ENCODE measurements at places on chromosomes 3 and 15. TPM values are rescaled to one million over a fixed set of nuclear protein-coding genes. Genes with fewer than 3 reads are reported as not detected.

TRIM69 gene
- total RNA-seq: 25.4 TPM

DNA sequence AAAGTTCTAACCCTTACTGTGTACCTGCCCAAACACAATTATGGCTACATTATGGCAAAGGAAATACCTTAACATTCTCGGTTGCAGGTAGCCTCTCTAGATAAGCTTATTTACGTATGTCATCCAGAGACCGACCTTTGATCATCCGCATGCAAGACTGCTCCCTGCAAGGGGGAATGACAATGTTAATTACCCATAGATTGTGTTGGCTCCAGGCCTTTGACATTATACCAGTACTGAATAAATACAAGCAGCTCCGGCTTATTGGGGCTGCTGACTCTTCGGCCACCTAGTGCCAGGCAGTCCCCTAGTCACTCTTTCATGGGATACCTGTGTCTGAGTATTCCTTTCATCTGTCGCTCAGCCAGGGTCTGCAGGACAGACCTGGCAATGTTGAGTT lies 223.5 kb downstream of the DTWD1 start:
- DNase-seq: no peak

DNA sequence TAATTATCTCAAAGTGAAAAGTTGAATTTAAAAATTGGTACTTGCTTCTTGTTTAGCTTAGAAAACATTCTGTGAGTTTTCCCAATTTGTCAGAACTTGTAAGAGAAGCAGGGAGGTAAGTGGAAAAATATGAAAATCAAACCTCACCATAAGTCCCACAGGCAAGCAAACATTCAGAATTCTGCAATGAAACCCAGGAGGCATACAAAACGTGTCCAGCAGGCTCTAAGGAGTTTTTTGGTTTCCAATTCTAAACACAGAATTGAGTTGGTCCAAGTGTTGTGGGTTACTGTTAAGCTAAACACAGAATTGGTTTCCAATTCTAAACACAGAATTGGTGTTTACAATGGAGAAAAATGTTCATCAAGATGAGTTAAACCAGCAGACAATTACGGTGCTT lies 27.1 kb upstream of the ACKR4 start:
- no peak for DNase-seq

DNA sequence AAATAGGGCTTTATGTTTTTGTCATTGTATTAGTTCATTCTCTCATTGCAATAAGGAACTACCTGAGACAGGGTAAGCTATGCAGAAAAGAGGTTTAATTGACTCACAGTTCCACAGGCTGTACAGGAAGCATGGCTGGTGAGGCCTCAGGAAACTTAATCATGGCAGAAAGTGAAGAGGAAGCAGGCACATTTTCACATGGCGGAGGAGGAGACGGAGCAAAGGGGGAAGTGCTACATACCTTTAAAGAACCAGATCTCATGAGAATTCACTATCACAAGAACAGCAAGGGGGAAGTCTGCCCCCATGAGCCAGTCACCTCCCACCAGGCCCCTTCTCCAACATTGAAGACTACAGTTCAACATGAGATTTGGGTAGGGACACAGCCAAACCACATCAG lies 25.6 kb downstream of the CEP63 start:
- no peak for DNase-seq

DNA sequence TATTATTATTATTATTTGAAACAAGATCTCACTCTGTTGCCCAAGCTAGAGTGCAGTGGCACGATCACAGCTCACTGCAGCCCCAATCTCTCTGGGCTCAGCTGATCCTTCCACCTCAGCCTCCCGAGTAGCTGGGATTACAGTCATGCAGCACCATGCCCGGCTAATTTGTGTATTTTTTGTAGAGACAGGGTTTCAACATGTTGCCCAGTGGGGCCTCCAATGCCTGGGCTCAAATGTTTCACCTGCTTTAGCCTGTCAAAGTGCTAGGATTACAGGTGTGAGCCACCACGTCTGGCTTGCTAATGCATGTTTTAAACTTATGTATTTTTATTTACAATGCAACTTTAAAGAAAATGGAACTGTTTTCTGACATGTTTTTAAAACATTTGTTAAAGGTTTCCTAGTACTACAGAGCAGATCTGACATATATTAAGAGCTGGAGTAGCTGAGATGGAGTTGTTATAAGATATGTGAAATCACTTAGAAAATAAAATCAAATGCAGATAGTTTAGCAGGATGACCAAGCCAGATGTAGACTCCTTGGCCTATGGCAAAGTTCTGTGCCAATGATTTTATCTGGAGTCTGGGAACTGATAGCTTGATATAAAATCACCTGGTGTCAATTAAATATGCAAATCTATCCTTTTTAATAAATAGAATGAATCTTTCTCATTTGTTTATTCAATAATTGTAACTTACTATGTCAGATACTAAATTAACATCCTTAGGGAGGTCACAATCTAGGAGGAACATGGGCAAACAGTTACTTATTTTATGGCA lies 310.1 kb upstream of the NAALADL2 start:
- no peak for DNase-seq

GRCh38 chr3:20100151-20100550 lies 59.9 kb downstream of the KAT2B start:
- DNase-seq: no peak

DNA sequence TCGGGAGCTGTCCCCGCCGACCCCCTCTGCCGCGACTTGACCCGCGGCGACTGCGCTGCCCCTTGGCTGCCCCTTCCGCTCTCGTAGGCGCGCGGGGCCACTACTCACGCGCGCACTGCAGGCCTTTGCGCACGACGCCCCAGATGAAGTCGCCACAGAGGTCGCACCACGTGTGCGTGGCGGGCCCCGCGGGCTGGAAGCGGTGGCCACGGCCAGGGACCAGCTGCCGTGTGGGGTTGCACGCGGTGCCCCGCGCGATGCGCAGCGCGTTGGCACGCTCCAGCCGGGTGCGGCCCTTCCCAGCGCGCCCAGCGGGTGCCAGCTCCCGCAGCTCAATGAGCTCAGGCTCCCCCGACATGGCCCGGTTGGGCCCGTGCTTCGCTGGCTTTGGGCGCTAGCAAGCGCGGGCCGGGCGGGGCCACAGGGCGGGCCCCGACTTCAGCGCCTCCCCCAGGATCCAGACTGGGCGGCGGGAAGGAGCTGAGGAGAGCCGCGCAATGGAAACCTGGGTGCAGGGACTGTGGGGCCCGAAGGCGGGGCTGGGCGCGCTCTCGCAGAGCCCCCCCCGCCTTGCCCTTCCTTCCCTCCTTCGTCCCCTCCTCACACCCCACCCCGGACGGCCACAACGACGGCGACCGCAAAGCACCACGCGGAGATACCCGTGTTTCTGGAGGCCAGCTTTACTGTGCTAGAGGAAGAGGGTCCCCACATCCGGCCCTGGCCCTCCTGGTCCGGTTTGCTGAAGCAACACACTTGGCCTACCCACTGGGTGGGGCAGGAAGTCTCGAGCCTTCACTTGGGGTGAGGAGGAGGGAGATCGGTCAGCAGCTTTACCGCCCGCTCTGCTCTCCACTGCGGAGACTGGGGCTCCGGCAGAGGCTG lies at the start of gene RASSF1:
TSS of gene RASSF1 (minus strand) at position 389 of the 882 bp plus-strand sequence. CDS start at position 358, 31 bp downstream.
- DNase-seq: peak; percentile 89

DNA sequence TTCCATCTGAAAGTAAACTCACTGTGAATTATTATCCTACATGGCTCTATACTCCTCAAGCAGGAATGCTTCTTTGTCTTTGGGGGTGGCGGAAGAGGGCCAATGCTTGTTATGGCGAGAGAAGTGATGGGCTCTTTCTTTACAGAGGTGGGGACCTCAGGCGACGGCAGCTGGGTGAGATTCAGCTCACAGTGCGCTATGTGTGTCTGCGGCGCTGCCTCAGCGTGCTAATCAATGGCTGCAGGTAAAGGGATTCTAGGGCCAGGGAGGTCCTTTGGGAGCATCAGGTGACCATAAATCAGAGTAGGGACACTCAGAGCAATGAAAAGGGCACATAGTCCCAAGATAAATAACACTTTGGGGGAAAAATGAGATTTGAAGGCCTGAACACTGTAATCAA lies 39.0 kb downstream of the ESYT3 start:
- peak; percentile 40 for DNase-seq

- no peak for DNase-seq
Observed at GRCh38 chr3:53850895-53851294, 4.5 kb downstream of the IL17RB start.

- no peak for DNase-seq
Observed at GRCh38 chr15:88684345-88684744, 45.5 kb downstream of the ISG20 start.

- DNase-seq: peak; percentile 78
Observed at GRCh38 chr15:47717036-47717612, at the start of gene SEMA6D. Gene SEMA6D, plus strand, starts transcription at chr15:47717505. Its CDS starts 42,294 bp downstream, at chr15:47759799.

- no peak for DNase-seq
Observed at GRCh38 chr3:119237299-119237698, 3.4 kb downstream of the B4GALT4 start.
